ENCODE measurements at places on chromosomes 1 and 21.

DNA sequence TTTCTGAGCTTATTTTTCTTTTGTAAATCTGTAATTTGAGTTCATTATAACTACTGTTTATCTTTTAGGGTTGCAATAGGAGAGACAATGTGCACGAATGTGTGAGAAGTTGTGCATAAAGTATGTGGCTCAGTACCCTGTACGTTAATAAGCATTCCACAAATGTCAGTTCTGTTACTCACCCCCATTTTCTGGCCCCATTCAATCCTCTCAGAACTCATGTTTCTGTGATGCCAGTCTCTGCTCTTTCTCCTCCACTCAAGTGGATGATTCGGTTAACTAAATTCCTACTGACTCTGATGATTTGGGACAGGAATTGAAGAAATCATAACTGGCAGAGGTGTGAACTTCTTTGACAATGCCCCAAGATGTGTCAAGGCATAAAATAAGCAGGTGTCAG lies 10.2 kb upstream of the DMRTB1 start:
- DNase-seq, result no peak

DNA sequence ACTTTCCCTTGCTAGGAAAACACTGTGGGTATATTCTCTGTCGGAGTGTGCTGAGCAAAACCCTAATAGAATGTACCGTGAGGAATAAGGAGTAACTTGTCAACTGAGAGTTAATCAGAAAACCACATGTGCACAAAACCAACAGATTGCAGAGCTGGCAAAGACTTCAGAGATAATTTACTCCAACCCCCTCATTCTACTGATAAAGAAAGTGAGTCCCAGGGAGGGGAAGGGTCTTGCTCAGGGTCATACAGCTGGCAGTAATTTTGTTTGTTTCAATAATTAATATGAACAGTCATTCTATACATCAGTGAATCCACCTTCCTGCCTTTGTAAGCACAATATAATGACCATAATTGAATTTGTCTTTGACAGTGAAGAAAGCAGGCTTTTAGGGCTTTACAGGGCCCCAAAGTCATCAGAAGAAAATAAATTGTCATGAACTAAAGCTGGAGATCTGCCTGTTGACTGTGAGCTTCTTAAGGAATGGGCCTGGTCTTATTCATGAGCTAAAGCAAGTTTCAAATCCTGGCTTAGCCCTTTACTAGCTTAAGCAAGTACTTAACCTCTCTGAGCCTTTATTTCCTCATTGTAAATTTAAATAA lies 67.2 kb upstream of the HOOK1 start:
- DNase-seq, result no peak

GRCh38 chr21:36260030-36260787 lies 59.8 kb upstream of the MORC3 start:
- peak; percentile 77 for DNase-seq

GRCh38 chr1:211033921-211034525 lies 99.9 kb downstream of the KCNH1 start:
- DNase-seq, result no peak

DNA sequence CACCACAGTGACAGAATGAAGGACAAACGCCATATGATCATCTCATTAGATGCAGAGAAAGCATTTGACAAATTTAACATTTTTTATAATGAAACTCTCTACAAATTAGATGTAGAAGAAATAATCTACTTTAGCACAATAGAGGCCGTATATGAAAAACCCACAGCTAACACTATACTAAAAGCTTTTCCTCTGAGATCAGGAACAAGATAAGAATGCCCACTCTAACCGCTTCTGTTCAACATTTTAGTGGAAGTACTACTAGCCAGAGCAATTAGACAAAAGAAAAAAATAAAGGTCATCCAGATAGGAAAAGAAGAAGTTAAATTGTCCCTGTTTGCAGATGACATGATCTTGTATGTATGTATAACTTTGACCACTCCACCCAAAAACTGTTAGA lies 109.7 kb downstream of the SLC35F3 start:
- no peak for DNase-seq

DNA sequence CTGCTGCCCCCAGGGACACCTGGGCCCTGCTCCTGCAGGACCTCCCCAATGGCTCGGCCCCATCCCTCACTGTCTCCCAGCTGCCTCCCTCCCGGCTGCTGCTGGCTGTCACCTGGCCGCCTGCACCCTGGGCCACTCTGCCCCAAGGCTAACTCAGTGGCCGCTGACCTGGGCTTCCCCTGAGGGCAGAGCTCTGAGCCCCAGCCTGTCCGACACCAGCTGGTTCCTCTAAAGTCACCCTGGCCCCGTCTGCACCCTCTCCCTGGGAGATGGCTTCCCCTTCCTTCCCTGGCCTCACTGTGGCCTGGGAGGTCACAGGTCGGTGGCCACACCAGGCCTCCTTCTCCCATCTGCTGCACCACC lies 15.0 kb downstream of the ITGB2 start:
- no peak for DNase-seq

- DNase-seq, result no peak
Measured at GRCh38 chr1:5271264-5271663, 616.9 kb downstream of the AJAP1 start.

GRCh38 chr1:84254703-84255238 lies 46.7 kb upstream of the SAMD13 start:
- no peak for DNase-seq

DNA sequence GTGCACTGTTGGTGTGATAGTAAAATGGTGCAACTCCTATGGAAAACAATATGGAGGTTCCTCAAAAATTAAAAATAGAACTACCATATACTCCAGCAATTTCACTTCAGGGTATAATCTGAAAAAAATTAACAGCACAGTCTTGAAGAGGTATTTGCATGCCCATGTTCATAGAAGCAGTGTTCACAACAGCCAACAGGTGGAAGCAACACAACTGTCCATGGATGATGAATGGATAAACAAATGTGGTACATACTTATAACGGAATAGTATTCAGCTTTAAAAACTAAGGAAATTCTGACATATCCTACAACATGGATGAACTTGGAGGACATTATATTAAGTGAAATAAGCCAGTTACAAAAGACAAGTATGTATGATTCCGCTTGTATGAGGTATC lies 8.2 kb downstream of the TTLL7 start:
- DNase-seq, result no peak

DNA sequence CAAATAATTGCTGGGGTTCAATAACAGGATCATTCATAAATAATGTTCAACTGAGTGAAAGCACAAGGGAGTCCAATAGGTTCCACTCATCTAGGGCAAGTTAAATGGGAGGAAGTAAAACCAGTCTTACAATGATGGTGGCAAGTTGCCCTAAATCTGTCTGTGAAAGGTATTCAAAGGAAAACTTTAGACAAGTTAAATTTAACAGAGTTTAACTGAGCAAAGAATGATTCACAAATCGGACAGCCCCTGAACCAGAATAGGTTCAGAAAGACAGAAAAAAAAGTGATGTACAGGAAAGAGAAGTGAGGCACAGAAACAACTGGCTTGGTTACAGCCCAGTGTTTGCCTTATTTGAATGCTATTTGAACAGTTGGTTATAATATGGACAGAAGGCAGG lies 183.5 kb upstream of the ADGRL4 start:
- no peak for DNase-seq

DNA sequence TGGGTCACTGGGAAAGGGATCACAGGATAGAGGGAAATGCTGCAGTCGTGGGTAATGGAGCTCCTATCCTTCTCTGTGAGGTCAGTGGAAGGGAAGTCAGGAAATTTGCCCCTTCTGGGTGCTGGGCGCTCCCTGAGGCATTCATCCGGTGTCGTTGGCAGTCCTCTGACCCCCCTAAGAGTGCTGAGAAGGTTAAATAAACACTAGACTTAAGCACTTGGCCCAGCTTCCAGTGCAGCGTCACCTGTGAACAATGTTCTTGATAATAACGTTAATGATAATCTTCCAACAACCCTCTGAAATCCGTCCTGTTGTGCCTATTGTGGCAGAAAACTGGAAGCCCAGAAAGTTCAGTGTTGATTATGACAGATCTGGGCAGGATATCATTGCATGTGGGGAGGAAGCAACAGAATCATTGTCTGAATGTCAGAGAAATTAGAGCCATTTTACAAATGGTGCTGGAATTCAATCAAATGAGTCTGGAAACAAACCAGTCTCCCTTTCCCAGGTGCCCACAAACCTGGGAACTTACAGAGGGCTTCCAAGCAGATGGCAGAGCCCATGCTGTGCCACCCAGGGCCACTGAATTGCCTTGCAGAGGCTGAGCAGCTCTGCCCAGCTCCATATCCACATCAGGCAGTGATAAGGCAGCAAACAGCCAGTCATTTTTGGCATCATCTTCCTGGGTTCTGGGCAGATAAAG lies 216.8 kb downstream of the KAZN start:
- DNase-seq, result no peak

GRCh38 chr1:1777583-1777899 lies 729 bp downstream of the NADK start:
- no peak for DNase-seq

DNA sequence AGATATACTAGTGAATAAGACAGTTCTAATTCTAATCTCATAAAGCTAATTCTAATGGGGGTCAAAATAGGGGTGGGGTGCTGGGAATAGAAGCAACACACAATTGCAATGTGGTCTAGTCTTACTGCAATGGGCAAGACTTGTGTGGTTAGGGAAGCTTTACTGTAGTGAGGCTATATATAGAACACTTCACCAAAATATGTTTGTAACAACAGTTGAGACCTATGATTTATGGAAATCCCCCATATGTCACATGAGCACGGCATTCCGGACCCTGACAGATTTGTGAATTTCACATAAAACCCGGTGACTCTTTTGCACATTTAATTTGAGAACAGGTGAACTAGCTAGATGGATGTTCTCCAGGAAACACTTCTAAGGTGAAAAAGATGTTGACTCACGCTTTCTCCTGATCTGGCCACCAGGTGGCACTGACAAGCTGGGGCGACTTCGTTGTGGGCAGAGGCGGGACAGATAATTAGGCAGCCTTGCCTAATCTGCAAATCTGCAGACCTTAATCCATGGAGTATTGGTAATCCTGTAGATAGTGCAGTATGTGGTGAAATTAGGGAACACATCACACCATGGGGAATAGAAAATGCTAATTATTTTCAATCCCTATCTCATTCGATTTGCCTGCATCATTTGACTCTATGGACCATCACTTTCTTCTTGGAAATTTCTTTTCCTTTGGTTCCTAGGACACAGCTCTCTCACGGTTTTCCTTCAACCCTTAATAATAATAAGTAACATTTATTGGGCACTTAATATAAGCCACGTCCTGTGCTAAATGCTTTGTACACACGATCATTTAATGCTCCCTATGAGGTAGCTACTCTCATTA lies 37.7 kb downstream of the KIAA0040 start:
- DNase-seq, result peak; percentile 78

GRCh38 chr1:24317956-24318614 lies 1.1 kb upstream of the GRHL3 start:
- DNase-seq, result no peak

DNA sequence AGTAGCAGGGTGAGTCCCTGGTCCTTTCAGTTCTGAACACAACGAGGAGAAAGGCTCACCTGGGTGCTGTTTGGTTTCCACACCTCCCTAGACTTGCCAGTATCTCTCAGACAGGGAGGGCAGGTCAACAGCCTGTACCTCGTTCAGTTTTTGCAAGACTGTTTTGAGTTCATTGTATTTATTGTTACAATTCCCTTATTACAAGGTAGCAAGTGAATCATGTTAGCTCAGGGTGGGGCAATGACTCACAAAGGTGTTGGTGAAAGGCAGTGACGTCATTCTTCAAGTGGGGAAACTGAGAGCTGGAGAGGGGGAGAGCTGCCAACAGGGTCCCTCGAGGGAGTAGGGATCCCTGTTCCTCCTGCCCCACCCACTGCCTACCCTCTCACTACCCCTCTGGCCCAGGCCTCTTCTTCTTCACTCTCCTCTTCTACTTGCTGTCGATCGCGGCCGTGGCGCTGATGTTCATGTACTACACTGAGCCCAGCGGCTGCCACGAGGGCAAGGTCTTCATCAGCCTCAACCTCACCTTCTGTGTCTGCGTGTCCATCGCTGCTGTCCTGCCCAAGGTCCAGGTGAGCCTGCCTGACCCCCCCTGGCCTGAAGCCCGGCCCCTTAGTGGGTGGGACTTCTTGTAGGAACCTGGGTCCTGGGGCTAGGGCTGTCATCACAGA lies 13.4 kb downstream of the SERINC2 start:
- no peak for DNase-seq

DNA sequence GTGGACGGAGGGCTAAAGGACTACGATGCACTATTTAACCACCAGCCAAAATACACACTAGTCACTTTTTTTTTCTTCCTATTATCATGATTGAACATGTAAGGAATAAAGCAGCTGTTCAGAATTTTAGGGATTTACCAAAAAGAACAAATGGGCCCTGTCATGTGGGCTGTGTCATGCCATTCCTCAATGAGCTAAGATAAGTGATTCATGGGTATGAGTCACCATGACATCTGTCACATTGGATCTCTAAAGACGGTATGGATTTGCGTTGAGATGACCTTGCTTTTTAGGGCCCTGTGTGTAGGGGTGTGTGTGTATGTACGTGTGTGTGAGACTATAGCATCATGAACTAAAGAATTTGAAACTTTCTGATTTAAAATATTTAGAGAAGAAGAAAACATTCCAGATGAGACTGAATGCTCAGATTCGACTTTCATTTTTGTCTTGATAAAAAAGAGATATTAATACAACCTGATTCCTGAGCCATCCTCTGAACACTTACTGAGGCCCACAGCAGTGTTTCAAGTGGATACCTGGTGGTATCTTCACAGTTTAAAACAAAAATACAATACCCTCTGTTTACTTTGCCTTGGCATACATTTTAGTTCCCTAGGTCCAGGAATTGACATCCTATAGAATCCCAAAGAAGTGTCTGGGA lies 246.1 kb upstream of the DUSP10 start:
- no peak for DNase-seq

DNA sequence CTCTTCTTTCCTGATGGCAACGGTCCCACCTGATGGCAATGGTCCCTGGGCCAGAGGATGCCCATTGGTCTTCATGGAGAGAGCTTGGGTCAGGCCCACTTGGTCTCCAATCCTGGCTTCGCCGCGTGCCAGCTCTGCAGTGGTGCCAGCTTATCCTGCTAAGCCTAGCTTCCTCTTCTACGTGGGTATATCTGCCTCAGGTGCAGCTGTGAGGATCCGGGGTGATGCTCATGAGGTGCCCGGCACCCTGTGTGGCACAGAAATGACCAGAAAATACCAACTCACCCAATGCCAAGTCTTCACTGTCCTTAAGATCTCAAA lies 437.4 kb downstream of the CAMTA1 start:
- no peak for DNase-seq

DNA sequence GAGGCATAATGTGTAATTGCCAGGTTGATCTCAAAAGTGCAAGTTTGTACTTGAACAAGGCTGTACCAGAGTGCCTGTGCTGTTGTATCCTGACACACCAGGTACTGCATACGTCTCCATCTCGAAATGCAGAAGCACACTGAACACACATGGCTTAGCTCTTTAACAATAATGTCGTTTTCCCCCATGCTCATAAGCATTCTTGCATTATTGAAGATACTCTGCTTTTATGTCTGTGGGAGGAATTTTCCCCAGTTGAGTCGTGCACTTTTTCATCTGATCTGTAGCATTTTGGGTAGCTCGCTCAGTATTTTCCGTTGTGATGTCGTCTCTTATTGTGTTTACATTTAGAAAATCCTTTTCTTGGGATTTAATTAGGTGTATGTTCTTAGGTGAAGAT lies 98.7 kb downstream of the PCBP3 start:
- DNase-seq, result no peak

Measured in CD4-positive, alpha-beta T cell treated with Interleukin-4 for 4 hours (primary cell).